MCF 10A (cell line): ENCODE measurements at places on chromosomes 7 and 10.

GRCh38 chr10:109929501-109930219, 6.3 kb upstream of the XPNPEP1 start:
- DNase-seq = peak; percentile 71

GRCh38 chr10:7794251-7795026, 6.5 kb downstream of the ATP5F1C start:
- no peak for DNase-seq

DNA sequence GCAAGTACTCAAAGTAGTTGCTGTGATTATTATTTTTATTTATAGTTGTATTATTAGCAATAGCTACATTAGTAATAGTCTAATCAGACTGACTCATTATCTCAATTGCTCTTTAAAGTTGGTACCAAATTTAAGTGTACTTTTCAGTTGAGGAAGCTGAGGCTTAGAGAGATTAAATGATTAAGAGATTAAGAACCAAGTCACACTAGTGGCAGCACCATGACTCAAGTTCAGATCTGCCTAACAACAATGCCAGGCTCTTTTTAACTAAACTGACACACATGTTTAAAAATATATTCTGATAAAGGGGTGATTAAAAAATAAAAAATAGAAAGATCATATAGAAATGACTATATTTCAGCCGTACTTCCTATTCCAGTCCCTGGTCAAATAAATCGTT, 42.0 kb downstream of the FZD1 start:
- no peak for DNase-seq

GRCh38 chr7:15580604-15581351, 19.0 kb upstream of the AGMO start:
- DNase-seq = no peak

DNA sequence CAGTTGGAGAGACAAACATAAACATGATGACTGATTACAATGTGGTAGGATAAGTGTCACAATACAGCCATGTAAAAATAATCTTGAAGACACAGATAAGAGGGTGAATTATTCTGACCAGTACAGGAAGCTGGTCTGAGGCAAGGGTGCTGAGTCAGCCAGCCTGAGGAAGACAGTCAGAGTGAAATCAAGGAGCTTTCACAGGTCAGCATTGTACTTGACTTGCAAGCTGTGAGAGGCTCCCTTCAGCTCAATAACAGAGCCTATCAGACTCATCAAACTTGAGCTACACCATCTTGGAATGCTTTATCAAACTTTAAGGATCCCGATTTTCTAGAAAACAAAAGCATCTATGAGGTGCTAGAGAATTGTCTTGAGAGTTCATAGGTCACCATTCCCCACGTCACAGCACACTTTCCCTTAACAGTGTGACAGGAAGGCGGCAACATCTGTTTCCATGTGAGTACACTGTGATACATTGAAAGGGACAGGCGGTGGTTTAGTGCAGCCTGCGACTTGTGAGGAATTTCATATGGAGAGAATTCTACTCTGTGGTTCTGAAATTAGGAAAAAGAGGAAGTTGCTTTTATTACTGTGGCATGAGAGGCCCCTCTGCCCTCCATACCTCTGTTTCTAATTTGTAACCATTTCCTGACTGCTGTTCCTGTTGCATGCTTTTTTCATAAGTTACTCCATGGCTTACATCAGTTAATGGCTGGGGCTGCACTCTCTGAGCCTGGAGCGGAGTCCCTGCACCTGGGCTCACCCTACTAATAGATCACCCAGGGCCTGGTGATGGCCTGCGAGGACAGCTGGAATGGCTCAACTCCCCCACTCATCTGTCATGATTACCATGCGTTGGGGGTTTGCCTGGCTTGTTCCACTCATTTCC, 417.1 kb downstream of the SUGCT start:
- peak; percentile 35 for DNase-seq

GRCh38 chr10:96374004-96374403, 15.2 kb upstream of the OPALIN start:
- DNase-seq = no peak

GRCh38 chr7:21086688-21087087, 300.0 kb upstream of the SP8 start:
- peak; percentile 82 for DNase-seq

- DNase-seq = no peak
These were observed 519.1 kb upstream of the AUTS2 start for GRCh38 chr7:69078997-69079769.

- DNase-seq = no peak
These were observed 31.8 kb upstream of the TMEM273 start for GRCh38 chr10:49220031-49220430.

GRCh38 chr10:89789188-89789877, 87.9 kb downstream of the KIF20B start:
- DNase-seq = no peak

GRCh38 chr7:71982851-71983250, 429.3 kb downstream of the CALN1 start:
- DNase-seq = no peak

DNA sequence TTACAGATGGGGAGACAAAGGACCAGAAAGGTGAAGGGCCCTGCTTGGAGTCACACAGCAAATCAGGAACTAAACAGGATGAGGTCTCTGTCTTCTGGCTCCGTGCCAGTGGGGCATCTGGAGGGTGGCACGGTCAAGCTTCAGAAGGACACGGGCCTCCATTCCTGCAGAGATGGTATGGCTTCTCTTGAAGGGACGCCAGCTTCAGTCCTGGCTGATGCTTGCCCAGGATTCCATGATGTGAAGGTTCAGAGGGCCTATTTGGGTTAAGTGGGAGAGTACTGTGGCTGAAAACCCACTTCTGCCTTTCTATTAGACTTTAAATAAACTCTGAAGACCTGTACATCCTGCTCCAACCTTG, 6.1 kb downstream of the RAMP3 start:
- no peak for DNase-seq

DNA sequence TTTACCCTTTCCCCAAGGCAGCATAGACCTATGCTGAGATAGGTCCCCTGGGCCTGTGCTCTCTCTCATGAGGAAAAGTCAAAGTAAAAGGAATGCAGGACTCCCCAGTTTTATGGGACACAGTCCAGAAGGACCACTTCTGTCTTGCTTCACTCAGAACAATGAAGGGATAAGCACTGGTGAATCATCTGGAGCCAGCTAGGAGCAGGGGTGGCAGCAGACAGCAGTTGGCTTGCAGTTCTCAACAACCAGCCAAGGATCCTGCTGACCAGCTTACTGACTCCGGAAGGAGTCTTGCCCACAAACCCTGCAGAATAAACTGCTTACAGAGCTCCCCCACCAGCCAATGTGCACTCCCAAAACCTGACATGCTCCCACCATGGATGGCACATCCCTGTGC, 152.1 kb upstream of the GHITM start:
- DNase-seq = peak; percentile 30

DNA sequence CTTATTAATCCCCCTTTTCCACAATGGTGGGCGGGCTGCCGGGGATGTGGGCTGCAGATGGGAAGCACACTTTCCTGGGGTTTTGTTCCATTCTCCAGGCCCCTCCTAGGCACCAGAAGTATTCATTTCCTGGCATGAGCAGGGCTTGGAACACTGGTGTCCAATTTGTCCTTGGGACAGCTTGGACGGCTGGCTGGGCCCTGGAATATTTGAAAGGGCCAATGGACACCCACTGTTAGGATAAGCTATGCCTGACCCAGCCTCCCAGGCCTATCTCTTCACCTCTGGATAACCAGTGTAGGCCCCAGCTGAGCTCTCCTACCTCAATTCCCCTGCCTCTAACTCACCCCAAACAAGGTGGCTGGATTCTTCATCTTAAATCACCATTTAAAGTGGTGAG, 354.9 kb downstream of the PTEN start:
- no peak for DNase-seq

DNA sequence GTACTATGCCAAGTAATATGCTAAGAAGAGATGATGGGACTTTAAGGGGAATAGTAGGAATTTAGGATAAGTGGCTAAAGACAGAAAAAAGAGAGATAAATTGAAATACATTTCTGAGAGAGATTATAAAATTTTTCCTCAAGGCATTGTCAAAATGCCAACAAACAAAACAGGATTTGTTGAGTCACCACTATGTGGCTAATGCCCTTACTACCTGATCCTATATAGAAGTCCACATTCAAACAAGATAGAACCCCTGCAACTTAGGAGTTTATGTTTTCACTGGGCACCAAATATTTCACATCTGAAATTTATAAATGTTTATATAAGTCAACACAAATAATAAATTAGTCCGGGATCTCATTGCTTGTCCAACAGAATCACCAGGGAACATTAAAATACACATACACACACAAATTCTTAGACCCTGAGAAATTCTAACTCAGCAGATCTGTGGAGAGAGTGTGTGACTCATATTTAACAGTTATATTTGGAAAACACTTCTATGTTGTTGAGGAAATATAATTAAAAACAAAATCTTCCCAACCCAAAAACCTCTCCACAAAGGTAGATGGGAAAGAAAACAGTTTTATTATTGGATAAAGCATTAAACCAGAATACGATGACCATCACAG, 154.3 kb downstream of the PPP1R3A start:
- DNase-seq = peak; percentile 45

DNA sequence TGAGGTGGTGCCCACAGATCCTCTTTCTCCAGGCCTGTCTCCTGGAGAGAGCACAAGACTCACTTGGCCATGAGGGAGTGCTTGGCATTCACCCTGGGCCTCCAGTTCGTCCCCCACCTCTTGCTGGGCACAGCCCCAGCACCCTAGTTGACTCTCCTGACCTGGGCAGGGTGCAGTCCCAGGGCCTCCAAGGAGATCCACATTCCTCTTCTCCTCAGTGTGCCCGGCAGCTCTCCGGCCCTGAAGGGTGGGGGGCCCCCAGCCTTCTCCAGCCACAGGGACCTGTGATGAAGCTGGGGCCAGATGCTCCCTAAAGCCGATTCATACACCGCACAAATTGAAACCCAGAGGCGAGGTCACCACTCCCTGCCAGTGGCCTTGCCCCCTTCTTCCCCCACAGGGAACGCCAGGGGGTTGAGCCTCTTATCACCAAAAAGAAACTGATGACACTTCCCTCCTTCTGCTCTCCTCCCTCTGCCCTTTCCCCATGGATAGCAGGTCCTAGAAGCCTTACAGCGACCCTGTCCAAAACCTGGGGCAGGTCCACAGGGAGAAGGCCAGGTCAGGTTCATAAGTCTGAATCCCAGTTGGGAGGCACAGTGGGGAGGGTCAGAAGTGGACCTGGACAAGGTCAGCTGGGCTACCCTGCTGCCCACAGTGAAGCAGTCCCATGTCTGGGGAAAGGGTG, 3.1 kb downstream of the EN2 start:
- DNase-seq = no peak

- no peak for DNase-seq
These were observed 85.0 kb upstream of the PAX2 start for GRCh38 chr10:100660365-100660764.

DNA sequence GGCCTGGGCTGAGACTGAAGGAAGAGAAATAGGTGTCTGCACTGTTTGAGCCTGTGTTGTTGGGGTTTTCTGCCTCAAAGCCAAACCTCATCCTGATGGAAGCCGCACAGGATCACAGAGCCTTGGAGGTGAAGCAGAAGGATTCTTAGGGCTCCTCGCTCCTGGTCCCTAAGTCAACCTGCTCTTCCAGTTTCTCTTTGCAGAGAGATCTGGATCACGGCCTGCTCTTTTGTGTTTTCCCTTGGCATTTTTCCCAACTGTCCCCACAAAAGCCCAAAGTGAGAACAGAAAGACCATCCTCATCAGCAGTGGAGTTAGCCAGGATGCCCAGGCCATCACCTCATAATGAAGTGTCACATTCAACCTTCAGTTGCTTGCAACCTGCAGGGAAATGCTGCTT, 20.3 kb upstream of the PPIA start:
- no peak for DNase-seq

- no peak for DNase-seq
These were observed 95.0 kb downstream of the CALD1 start for GRCh38 chr7:134874407-134874806.

GRCh38 chr10:63093227-63093626, 39.9 kb upstream of the NRBF2 start:
- peak; percentile 30 for DNase-seq

- no peak for DNase-seq
These were observed 13.3 kb upstream of the PDCD4 start for GRCh38 chr10:110858297-110858934.

- DNase-seq = peak; percentile 35
These were observed 13.9 kb downstream of the PLEKHA1 start for GRCh38 chr10:122388287-122388997.

- DNase-seq = no peak
These were observed 40.5 kb downstream of the NRBF2 start for GRCh38 chr10:63173468-63174232.

- DNase-seq = no peak
These were observed 22.2 kb downstream of the ZRANB1 start for GRCh38 chr10:124963866-124964720.

- peak; percentile 54 for DNase-seq
These were observed 21.9 kb downstream of the PDCD4 start for GRCh38 chr10:110893559-110894179.

DNA sequence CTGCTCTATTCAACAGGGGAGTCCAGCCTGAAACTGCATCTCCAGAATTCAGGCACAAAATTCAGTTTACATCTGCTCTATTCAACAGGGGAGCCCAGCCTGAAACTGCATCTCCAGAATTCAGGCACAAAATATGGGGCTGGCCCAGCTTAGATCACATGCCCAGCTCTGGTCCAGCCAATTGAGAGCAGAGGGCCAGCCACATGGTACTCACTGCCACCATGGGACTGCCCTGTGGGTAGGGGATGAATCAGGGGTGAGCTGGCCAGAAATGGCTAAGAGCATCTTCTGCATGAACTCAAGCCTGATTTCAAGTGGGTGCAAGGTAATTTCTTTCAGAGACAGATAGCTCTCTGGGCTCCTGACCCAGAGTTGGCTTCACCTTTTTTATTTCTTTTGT, 156.6 kb upstream of the LYZL2 start:
- no peak for DNase-seq

- no peak for DNase-seq
These were observed 51.5 kb downstream of the LMBR1 start for GRCh38 chr7:156841497-156841896.

GRCh38 chr10:95374597-95375209, 83.9 kb upstream of the PDLIM1 start:
- DNase-seq = peak; percentile 88

GRCh38 chr7:99390941-99391602, 16.5 kb downstream of the ARPC1B start:
- no peak for DNase-seq
